Sigmoid colon (tissue), 7 donors: ENCODE measurements at places on chromosomes 5 and 9. TPM values are rescaled to one million over a fixed set of nuclear protein-coding genes. Genes with fewer than 3 reads are reported as not detected.

Gene KCNT1
- total RNA-seq = 0.95 TPM

Gene SPAG8
- 2.8 TPM for total RNA-seq

Gene ORM2
- not detected for total RNA-seq

DNA sequence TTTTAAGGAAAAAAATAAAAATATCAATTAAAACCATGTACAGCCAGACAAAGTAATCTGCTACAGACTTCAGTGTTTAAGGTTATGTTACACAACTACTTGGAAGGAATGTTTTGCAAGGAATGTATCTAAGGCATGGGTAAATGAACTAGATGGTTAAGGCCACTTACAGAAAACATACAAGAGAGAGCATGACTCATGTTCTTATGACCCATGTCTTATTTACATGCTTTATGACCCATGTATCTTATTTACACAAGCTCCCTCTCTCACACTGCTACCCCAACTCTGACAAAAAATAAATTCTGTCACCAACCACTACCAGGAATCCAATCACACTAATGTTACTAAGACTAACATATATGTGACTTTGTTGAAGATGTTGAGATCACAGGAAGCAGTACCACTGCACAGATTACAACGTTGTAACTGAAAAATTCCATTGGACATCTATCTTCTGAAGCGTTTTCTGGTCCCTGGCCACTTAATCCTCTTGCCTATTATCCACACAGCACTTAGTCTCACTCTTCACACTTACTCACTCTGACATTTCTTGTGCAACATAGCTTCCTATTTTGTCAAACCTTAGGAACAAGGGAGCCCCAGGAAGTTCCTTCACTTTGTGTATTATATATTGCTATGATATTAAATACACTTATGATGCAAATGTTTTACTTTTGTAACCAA is 1630.1 kb upstream of the C9orf72 start:
- no peaks in the 10 kb centered on the region for H3K4me1 ChIP-seq
- H3K27ac ChIP-seq = no peak overlapping the region
- no peaks in the 10 kb centered on the region for H3K36me3 ChIP-seq
- no peaks in the 10 kb centered on the region for H3K27me3 ChIP-seq

DNA sequence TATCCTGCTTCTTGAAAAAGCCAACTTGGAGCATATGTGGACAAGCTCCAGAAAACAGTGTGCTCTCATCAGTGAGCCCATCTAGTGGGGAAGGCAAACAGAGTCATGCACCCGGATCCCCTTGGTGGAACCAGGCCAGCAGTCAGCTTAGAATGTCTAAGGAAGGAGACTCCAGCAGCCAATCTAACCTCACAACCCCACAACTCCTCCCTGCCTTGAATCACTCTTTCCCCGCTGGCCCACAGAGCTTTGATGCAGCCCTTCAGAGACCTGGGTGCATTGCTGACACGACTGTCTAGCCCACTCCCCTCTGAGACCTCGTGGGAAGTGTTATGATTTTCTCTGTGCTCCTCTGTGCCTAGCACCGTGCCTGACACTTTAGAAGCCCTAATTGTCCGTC is 623.7 kb downstream of the BNC2 start:
- no peak overlapping the region for H3K4me3 ChIP-seq
- DNase-seq = no peak
- H3K27ac ChIP-seq = peak overlapping the region; percentile 70

DNA sequence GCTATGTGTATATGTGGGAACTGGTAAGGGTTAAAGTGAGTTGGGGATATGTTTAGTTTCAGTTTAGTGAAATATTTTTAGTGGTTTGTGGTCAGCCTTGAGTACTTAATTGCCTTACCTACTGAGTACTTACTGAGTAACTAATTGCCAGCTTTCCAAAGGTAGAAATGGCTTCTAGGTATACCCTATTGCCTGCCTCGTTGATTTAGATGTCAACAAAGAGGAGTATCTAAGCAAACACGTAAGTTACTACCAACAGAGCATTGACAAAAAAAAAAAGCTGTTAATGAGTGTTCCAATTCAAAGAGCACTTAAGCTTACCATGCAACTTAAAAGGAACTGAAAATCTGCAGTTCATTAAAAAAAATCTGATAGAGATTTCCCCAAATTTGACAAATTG is 8.8 kb downstream of the ATP10B start:
- H3K27me3 ChIP-seq = no peaks in the 10 kb centered on the region
- DNase-seq = no peak
- no peak overlapping the region for H3K4me3 ChIP-seq
- no peak overlapping the region for H3K27ac ChIP-seq
- no peaks in the 10 kb centered on the region for H3K4me1 ChIP-seq

- no peak overlapping the region for H3K4me3 ChIP-seq
- H3K4me1 ChIP-seq = no peaks in the 10 kb centered on the region
- no peaks in the 10 kb centered on the region for H3K36me3 ChIP-seq
- no peak overlapping the region for H3K27ac ChIP-seq
Observed at GRCh38 chr5:82641331-82642003, 363.3 kb upstream of the RPS23 start.

DNA sequence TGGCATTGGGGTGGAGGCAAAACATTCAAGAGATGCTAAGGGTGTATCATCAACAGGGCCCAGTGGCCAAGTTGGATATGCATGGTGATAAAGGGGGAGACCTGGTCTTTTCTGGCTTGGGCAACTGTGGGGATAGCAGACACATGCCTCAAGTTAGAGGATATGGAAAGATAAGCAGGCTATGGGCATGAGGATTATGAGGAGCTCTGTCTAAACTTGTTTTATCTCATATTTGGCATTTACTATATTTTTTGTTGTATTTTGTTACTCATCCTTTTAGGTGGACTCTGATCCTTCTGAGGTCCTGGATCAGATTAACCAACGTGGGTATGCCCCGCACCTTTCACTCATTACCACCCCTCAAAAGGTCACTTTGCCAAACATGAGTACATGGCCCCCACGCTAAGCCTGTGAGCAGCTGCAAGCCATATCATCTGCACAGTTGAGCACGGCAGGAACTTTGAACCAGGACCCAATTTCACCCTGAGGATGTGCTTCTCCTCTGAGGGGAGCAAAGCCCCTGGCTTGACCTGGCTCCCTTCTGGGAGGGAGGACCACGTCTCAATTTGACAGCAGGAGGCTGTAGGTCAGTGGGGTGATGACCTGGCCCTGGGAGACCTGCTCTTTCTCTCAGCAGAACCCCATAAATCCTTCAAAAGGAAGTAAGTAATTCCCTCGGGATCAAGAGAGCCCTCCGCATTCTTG is 71.1 kb upstream of the CD180 start:
- peak overlapping the region; percentile 94 for H3K27ac ChIP-seq
- DNase-seq = peak; percentile 77
- no peak overlapping the region for H3K4me3 ChIP-seq
- no peaks in the 10 kb centered on the region for H3K36me3 ChIP-seq
